ENCODE measurements at places on chromosomes 3 and 15. TPM values are rescaled to one million over a fixed set of nuclear protein-coding genes. Genes with fewer than 3 reads are reported as not detected.

The GPR149 gene
- not detected for total RNA-seq

The TGM4 gene
- not detected for total RNA-seq

DNA sequence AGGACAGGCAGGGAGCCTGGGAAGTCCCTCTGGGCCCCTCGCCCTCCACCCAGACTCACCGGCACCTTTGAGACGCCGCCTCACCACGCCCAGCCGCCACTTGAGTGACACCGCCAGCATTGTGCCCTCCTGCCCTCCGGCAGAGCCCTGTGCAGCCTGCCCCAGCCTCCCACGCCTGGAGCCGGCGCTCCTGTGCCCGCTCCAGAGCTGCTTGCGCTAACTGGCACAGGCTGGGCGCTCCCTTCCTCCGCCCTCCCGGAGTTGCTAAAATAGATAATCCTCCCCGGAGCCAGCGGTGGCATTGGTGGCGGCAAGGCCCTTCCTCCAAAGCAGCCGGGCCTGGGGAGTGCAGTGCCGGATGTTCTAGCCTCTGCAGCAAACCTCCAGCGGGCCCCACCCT, 15.7 kb upstream of the GRIP2 start:
- peak; percentile 23 for DNase-seq

GRCh38 chr15:92917598-92918407, 17.7 kb downstream of the CHD2 start:
- DNase-seq = peak; percentile 93

DNA sequence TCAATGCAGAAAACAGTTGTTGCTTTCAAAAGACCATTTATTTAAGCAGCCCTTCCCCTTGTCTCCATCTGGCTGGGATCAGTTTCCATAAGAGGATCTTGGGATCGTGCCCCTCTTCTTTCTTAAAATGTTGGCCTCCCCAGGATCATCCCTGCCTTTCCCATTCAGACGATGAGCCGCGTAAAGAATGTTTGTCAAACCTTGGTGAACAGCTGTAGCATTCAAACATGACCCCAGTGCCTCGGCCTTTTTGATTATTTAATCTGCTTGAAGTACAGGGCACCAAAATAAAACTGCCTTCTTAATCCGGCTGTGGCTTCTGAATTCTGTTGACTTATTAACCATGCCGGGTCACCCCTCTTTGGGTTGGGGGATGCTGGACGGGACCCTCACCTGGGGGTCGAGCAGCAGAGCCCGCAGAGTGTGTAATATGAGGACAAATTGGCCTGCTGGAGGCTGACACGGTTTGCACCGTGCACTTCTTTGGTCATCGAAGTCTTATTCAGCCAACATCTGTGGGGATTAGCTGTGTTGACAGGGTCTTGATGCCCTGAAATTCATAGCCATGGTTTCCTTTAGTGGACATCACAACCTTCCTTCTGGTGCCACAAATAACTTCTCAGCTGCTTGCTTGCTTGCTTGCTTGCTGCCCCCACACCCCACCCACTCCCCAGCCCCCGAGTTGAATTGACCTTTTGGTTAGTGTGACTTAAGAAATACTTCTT, at the start of gene LRTM1:
Gene LRTM1, minus strand, starts transcription at position 14 of the 725 bp plus-strand sequence. CDS start 148 bp downstream, outside the sequence.
- no peak for DNase-seq

DNA sequence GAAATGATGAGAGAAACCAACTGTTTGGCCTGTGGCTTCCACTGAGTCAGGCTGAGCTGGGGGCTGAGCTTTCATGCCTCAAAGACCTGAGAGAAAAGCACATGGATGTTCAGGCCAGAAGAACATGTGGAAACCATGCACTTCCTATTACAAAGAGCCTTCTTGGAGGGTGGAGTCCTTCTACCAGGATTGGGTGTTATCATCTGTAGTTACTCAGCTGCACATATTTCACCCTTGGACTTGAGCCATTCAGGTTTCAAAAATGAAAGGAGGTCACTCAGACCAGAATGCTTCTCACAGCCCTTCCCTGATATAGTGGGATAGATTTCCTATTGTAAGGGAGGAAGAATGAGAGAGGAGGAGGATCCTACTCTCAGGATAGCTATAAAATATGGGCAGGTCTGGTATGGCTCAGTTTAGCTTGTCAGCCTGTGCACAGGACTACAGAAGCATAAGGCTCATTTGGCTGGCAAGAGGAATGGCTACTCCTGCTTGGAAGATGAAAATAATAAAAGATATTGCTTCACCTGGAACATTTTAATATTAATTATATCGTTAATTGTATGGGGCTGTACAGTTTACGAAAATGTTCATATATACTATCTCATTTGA, 173.6 kb upstream of the TMC3 start:
- no peak for DNase-seq

DNA sequence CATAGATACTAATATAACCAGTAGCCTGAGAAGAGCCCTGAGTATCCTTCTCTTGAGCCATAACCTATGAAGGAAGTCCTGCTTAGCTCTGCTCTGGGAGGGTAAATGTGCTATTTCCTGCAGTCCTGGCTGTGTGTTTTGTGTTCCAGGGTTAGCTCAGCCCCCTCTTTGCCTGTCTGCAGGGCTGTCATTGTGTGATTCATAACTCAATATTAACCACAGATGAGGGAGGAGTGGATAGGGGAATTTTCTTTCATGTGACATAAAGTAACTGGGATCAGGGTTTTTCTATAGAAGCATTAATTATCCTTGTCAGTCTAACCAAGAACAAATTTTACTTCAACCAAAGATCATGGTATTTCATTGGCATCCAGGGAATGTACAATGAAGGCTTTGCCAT, 183.3 kb upstream of the ZBTB20 start:
- DNase-seq = no peak

DNA sequence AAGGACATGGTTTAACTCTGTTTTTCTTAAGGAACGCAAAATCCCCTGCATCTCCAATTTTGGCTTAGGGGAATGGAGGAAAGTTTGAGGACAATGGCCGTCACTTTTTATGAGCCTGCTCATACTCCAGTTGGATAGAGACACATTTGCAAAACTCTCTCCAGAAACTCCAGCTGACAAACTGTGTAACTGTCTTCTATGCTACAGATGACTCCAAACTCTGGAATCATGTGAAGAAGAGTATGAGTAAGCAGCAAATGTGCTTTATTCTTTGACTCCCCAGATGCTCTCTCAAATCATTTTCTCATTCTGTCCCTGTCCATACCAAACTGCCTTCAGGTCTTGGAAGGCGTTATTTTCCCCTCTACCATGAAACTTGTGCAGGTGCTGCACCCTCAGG, 226.5 kb upstream of the GPR149 start:
- no peak for DNase-seq

DNA sequence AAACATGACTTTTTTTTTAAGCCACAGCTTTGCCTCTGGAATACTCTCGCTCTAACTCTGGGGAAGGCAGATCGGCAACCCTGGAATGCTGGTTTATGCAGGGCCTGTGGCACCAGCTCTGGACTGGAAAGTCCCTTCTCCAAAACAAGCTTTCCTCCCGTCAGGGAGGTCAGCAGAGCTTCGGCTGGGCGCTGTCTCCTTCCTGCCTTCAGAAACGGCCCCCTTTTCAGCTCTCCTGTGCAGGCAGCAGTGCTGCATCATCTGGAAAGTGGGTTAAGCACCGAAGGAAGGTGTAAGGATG, 42.7 kb upstream of the SKOR1 start:
- DNase-seq = no peak

- no peak for DNase-seq
These were observed 120.2 kb upstream of the MBNL1 start for GRCh38 chr3:152148579-152148978.

DNA sequence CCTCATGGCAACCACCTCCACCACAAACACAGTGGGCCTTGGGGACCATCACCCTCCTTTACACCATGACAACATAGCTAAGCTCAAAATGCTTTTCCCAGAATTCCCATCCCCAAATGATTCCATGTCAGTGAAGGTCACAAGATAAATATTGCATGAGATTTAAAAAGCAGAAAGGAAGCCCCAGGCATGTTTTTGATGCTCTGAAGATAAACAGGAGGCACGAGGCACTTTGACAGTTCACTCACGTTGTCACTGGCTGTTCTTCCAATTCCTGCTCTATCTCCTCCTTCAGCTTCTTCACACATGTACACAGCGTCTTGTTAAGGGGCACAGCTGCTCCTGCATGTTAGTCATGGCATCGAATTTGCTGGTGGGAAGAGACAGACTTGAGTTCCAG, 180.4 kb downstream of the STAC start:
- no peak for DNase-seq
